ENCODE measurements at places on chromosomes 5 and 9. TPM values are rescaled to one million over a fixed set of nuclear protein-coding genes. Genes with fewer than 3 reads are reported as not detected.

DNA sequence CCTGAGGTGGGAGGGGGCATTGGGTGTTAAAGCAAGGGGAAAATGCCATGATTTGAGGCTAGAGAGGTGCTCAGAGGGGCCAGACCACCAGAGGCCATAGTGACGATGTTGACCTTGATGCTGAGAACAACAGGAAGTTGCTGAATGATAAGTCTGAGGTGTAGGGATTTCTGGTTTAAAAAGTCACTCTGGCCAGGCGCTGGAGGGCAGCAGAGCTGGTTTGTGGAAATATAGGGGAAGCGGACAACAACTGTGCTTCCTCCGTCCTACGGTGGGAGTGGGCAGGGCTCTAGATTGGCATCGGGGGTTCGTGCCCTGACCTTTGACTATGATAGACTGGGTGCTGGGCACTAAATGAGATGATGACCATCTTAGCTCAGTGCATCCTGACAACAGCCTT lies 44.7 kb downstream of the STOM start:
- H3K27me3 ChIP-seq, result no peaks in the 10 kb centered on the region
- DNase-seq, result no peak
- H3K27ac ChIP-seq, result peak overlapping the region; percentile 85
- no peak overlapping the region for H3K4me3 ChIP-seq
- peaks cover 7% of the 10 kb centered on the region for H3K4me1 ChIP-seq
- H3K36me3 ChIP-seq, result peaks cover 9% of the 10 kb centered on the region

DNA sequence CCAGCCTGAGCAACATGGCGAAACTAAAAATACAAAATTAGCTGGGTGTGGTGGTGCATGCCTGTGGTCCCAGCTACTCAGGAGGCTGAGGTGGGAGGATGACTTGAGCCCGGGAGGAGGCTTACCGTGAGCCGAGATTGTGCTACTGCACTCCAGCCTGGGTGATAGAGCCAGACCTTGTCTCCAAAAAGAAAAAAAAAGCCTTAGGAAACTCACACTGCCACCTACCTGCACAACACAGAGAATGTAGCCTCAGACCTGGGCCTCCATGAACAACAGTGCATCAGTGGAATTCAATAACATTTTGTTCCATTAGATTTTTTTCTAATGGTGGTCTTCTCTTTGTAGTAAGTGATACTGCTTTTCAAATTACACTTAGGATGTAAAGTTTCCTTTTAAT lies 63.8 kb upstream of the RARS1 start:
- no peak overlapping the region for H3K27ac ChIP-seq
- no peak overlapping the region for H3K4me3 ChIP-seq
- no peaks in the 10 kb centered on the region for H3K36me3 ChIP-seq
- no peaks in the 10 kb centered on the region for H3K27me3 ChIP-seq
- H3K4me1 ChIP-seq, result no peaks in the 10 kb centered on the region

GRCh38 chr9:137138722-137139467 lies at the start of gene GRIN1:
GRIN1 (plus strand) TSS chr9:137139154; CDS start chr9:137139487, 333 bp downstream.
- peaks cover 4% of the 10 kb centered on the region for H3K4me1 ChIP-seq
- no peak within 1 kb of the TSS for H3K27ac ChIP-seq
- H3K27me3 ChIP-seq, result peaks cover 98% of the 10 kb centered on the region

DNA sequence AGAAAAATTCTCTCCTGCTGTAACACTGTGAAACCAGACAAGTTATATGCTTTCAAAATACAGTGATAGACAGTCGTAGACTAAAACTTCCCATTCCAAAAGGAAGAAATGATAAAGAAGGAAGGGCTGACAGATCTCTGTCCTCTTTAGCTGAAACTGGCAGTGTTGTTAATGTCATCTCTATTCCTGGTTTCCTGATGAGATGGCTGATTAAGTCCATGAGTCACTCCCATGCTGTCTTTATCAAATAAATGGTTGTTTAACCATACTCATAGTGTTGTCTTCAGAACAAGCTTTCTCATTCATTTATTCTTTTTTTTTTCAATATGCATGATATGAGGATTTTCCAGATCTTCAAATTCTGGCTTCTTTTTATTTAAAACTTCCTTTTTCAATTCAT lies 952.2 kb upstream of the WWC1 start:
- H3K27ac ChIP-seq, result no peak overlapping the region
- H3K27me3 ChIP-seq, result no peaks in the 10 kb centered on the region
- H3K4me1 ChIP-seq, result no peaks in the 10 kb centered on the region
- no peak for DNase-seq
- no peak overlapping the region for H3K4me3 ChIP-seq

GRCh38 chr9:37928552-37929430 lies 24.9 kb upstream of the SLC25A51 start:
- no peaks in the 10 kb centered on the region for H3K36me3 ChIP-seq
- H3K4me1 ChIP-seq, result no peaks in the 10 kb centered on the region
- no peaks in the 10 kb centered on the region for H3K27me3 ChIP-seq

DNA sequence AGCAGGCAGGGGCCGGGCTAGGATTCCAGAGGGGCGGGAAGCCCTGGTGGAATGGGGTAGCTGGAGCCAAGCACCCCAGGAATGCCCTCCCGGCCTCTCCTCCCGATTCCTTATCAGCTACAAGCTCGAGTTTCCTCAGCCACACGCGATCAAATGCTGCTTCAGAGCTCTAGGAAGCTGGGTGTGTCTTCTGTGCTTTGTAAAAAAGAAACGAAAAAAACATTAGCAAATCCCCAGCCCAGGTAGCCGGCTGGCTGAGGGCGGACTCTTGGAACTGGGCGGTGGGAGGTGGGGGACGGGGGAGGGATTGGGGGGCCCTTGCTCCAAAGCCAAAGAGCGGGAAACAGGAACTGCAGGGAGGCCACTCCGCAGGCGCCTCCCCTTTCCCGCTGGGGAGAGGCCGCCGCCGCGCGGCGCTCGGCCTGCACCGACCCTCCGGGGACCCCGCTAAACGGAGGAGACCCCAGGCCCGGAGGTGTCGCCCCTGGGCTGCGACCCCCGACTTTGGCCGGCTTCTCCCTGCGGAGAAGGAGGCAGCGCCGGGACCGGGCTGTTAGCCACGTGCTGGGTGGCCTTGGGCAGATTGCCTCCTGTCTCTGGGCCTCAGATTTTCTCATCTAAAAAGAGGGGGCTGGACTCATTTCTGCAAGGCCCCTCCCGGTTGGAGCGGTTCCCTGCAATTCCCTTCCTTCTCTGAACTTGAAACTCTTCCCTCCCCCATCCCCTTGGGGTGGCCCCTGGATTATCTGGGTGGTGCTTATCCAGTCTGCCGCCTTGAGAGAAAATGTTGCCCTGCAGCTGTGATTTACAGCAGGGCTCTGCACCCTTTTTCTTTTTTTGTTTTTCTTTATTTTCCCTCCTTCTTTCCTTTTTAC lies 40.9 kb upstream of the FABP6 start:
- H3K27ac ChIP-seq, result peak overlapping the region; percentile 77
- H3K36me3 ChIP-seq, result no peaks in the 10 kb centered on the region
- peaks cover 3% of the 10 kb centered on the region for H3K27me3 ChIP-seq
- DNase-seq, result peak; percentile 44
- H3K4me3 ChIP-seq, result peak overlapping the region; percentile 45
- peaks cover 9% of the 10 kb centered on the region for H3K4me1 ChIP-seq

DNA sequence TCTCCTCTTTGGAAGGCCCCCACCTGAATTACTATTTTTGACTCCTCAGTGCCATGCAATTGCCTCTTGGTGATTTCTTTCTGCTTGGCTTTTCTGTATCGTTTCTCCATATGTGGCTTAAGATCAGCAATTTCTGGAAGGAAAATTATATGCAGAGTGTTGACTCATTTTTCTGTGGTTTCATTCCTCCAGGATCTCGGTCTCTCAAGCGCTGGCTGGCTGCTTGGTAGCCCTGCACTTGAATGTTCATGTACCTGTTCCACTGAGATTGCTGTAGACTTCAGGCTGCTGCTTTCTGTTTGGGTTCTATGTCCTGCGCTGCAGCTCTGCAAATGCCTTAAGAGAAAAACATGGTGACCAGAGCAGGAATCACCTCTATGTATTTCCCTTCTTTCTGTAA lies 77.6 kb downstream of the INIP start:
- DNase-seq, result no peak
- H3K4me3 ChIP-seq, result no peak overlapping the region
- no peak overlapping the region for H3K27ac ChIP-seq
- H3K36me3 ChIP-seq, result no peaks in the 10 kb centered on the region
- H3K4me1 ChIP-seq, result no peaks in the 10 kb centered on the region

- H3K4me1 ChIP-seq, result no peaks in the 10 kb centered on the region
- no peak overlapping the region for H3K27ac ChIP-seq
- no peak overlapping the region for H3K4me3 ChIP-seq
- no peaks in the 10 kb centered on the region for H3K36me3 ChIP-seq
- no peak for DNase-seq
Observed at GRCh38 chr5:159359408-159359807, 29.1 kb upstream of the IL12B start.

DNA sequence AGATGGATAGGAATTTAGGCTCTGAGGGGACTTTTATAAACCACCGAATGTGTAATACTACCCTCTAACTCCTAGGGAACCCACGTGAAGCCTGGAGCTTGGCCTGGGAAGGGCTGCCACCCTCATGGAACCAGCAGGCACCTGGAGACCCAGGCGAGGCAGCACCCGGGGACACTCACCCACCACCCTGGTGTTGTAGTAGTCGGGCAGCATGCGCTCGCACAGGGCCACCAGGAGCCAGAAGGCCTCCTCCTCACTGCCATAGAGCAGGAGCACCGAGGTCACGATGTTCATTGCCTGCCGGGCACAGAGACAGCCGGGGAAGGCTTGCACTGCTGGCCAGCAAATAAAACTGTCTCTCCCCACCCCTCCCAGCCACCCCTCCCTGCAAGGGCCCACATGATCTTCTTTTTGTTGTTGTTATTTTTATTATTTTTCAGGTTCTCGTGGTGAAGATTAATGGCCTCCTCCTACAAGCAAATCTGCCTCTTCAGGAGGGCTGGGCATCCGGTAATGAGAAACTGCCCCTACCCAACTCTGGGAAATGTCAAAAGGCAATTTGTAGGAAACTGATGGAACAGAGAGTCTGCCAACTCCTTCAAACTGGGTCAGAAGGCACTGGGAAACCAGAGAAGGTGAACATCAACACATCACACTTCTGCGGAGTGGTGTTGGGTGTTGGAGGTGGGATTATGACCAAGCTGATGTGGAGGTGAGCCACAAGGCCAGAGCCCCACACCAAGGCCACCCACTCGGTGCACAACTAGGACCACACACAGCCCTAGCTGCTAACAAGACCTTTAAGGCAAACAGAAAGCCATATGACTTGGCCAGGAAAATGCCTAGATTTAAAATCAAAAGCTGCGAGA lies 17.4 kb upstream of the MRNIP start:
- DNase-seq, result no peak
- no peaks in the 10 kb centered on the region for H3K4me1 ChIP-seq
- H3K4me3 ChIP-seq, result no peak overlapping the region
- H3K27ac ChIP-seq, result no peak overlapping the region
- peaks cover 35% of the 10 kb centered on the region for H3K36me3 ChIP-seq
- H3K27me3 ChIP-seq, result no peaks in the 10 kb centered on the region

- no peak overlapping the region for H3K4me3 ChIP-seq
- no peaks in the 10 kb centered on the region for H3K36me3 ChIP-seq
- H3K27ac ChIP-seq, result no peak overlapping the region
- no peaks in the 10 kb centered on the region for H3K4me1 ChIP-seq
Observed at GRCh38 chr5:63570752-63571151, 391.5 kb downstream of the HTR1A start.

GRCh38 chr9:136438548-136439480 lies 831 bp downstream of the INPP5E start:
- peak overlapping the region; percentile 73 for H3K4me3 ChIP-seq
- H3K4me1 ChIP-seq, result peaks cover 27% of the 10 kb centered on the region
- peak overlapping the region; percentile 85 for H3K27ac ChIP-seq
- DNase-seq, result peak; percentile 35
- H3K36me3 ChIP-seq, result no peaks in the 10 kb centered on the region
- no peaks in the 10 kb centered on the region for H3K27me3 ChIP-seq

GRCh38 chr9:10045598-10045997 lies 567.2 kb downstream of the PTPRD start:
- H3K4me1 ChIP-seq, result no peaks in the 10 kb centered on the region
- DNase-seq, result no peak
- H3K27me3 ChIP-seq, result no peaks in the 10 kb centered on the region
- no peak overlapping the region for H3K4me3 ChIP-seq
- H3K36me3 ChIP-seq, result no peaks in the 10 kb centered on the region

- no peaks in the 10 kb centered on the region for H3K4me1 ChIP-seq
- H3K27ac ChIP-seq, result peak overlapping the region; percentile 73
- no peak for DNase-seq
- no peak overlapping the region for H3K4me3 ChIP-seq
- H3K36me3 ChIP-seq, result no peaks in the 10 kb centered on the region
- no peaks in the 10 kb centered on the region for H3K27me3 ChIP-seq
Observed at GRCh38 chr5:59035681-59036080, 452.8 kb downstream of the RAB3C start.

DNA sequence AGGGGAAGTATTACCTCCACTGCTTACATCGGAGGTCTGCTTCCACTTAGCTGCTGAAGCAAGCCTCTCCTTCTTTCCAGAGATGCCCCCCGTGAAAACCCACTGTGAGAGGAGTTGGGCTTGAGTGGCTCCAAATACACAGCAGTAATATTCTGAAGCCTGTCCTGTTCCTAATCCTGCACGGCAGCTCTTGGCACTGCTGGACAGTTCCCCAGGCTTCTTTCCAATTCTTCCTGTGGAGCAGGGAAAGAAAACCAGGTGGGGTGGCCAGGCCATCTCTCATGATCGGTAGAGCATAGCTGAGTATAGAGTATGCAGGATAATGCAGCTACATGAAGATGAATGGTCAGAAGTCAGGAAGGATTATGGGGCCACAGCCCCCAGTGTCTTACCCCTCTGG lies 335.3 kb downstream of the MARCHF11 start:
- DNase-seq, result no peak
- no peak overlapping the region for H3K4me3 ChIP-seq
- no peaks in the 10 kb centered on the region for H3K27me3 ChIP-seq
- H3K27ac ChIP-seq, result no peak overlapping the region
- H3K4me1 ChIP-seq, result no peaks in the 10 kb centered on the region

GRCh38 chr9:72911247-72911775 lies 41.5 kb downstream of the ALDH1A1 start:
- H3K27ac ChIP-seq, result no peak overlapping the region
- H3K27me3 ChIP-seq, result no peaks in the 10 kb centered on the region
- H3K4me3 ChIP-seq, result no peak overlapping the region

DNA sequence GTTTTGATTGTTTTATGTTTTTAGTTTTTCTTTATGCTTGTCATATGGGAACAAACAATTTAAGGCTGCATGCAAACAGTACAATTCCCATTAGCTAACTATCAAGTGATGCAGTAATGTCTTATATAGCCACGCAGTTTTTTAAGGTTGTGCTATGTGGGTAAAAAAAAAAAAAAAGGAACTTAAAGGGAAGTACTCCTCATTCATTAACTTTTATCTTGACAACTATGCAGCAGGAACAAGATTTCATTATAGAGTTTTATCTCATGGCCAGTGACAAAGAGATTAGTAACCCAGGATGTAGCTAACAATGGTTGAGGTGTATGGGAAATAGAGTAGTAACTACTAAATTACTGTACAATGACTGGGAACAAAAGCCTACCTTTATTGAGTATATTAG lies 1008.2 kb upstream of the CDH9 start:
- no peak overlapping the region for H3K27ac ChIP-seq
- no peaks in the 10 kb centered on the region for H3K27me3 ChIP-seq
- DNase-seq, result no peak
- H3K4me1 ChIP-seq, result no peaks in the 10 kb centered on the region
- no peaks in the 10 kb centered on the region for H3K36me3 ChIP-seq

GRCh38 chr5:154524181-154524580 lies 46.2 kb upstream of the HAND1 start:
- peaks cover 22% of the 10 kb centered on the region for H3K27me3 ChIP-seq
- H3K36me3 ChIP-seq, result no peaks in the 10 kb centered on the region
- H3K4me3 ChIP-seq, result no peak overlapping the region
- peak overlapping the region; percentile 41 for H3K27ac ChIP-seq

GRCh38 chr9:79977510-79978197 lies 405.9 kb downstream of the TLE4 start:
- H3K4me3 ChIP-seq, result no peak overlapping the region
- no peak for DNase-seq
- H3K27me3 ChIP-seq, result no peaks in the 10 kb centered on the region
- H3K4me1 ChIP-seq, result no peaks in the 10 kb centered on the region

Gene SGCD
- 3.7 TPM for total RNA-seq

Gene ENTPD8
- total RNA-seq, result 90.1 TPM

Gene PPP1R26
- total RNA-seq, result 21.5 TPM

Gene ADCY2
- total RNA-seq, result 4.5 TPM

Gene C9orf78
- 263 TPM for total RNA-seq
